Epithelial cell of alveolus of lung (primary cell): ENCODE measurements at places on chromosomes 2 and 18. TPM values are rescaled to one million over a fixed set of nuclear protein-coding genes. Genes with fewer than 3 reads are reported as not detected.

FSIP2 gene
- total RNA-seq, result 0.13 and 0.24 TPM in 2 replicates

DYSF gene
- total RNA-seq, result 1.4 and 4.3 TPM in 2 replicates

KCNG2 gene
- total RNA-seq, result 4.7 and 18.8 TPM in 2 replicates

CRACDL gene
- 0.13 and 0.24 TPM in 2 replicates for total RNA-seq

AFF3 gene
- total RNA-seq, result 5.7 and 6.6 TPM in 2 replicates

DCDC2C gene
- not detected in 2 replicates for total RNA-seq

EMILIN2 gene
- total RNA-seq, result 8.1 and 12.4 TPM in 2 replicates

C1QL2 gene
- total RNA-seq, result not detected in 2 replicates

INO80C gene
- total RNA-seq, result 5.2 and 5.8 TPM in 2 replicates

MDH1 gene
- total RNA-seq, result 129 and 175 TPM in 2 replicates

FAM110C gene
- under 0.01 and 0.16 TPM in 2 replicates for total RNA-seq

ARHGAP28 gene
- 5.3 and 33.8 TPM in 2 replicates for total RNA-seq

DCAF17 gene
- 8.8 and 11.3 TPM in 2 replicates for total RNA-seq

ESPNL gene
- total RNA-seq, result 0.39 and 2.9 TPM in 2 replicates

SERPINB3 gene
- under 0.01 TPM in 1 of 2 replicates, not detected in the other for total RNA-seq

RND3 gene
- 63.7 and 87.9 TPM in 2 replicates for total RNA-seq

AMER3 gene
- not detected in 2 replicates for total RNA-seq

SPP2 gene
- total RNA-seq, result not detected in 2 replicates

MROH2A gene
- not detected in 2 replicates for total RNA-seq

ATOH8 gene
- 5.3 and 63.2 TPM in 2 replicates for total RNA-seq

C18orf54 gene
- 4.5 and 5.2 TPM in 2 replicates for total RNA-seq

RNPEPL1 gene
- 35.9 and 41.3 TPM in 2 replicates for total RNA-seq

ITGB6 gene
- 1.1 and 15.0 TPM in 2 replicates for total RNA-seq

ICOS gene
- not detected in 2 replicates for total RNA-seq

ALK gene
- not detected in 2 replicates for total RNA-seq
